ENCODE measurements at places on chromosomes 1 and 21.

DNA sequence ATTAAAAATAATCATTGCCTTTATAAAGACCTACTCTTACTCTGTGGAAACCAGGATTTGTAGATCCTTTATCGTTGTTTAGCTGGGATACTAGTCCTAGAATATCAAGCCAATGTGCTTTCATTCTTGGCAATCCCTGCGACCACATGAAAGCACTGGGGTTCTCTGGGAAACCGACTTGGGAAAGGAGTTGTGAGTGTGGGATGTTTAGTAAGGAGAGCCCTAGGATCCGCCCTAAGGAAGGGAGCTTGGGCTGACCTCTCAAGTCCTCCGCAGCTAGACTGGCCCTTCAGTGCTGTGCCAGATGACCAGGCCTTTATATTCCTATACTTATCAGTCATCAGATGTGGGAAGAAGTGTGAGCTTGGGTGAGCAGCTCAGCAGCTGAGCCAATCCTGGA, 5.2 kb upstream of the KRTAP19-8 start:
- DNase-seq: no peak

GRCh38 chr1:212229654-212230053, 55.6 kb upstream of the PPP2R5A start:
- no peak for DNase-seq

DNA sequence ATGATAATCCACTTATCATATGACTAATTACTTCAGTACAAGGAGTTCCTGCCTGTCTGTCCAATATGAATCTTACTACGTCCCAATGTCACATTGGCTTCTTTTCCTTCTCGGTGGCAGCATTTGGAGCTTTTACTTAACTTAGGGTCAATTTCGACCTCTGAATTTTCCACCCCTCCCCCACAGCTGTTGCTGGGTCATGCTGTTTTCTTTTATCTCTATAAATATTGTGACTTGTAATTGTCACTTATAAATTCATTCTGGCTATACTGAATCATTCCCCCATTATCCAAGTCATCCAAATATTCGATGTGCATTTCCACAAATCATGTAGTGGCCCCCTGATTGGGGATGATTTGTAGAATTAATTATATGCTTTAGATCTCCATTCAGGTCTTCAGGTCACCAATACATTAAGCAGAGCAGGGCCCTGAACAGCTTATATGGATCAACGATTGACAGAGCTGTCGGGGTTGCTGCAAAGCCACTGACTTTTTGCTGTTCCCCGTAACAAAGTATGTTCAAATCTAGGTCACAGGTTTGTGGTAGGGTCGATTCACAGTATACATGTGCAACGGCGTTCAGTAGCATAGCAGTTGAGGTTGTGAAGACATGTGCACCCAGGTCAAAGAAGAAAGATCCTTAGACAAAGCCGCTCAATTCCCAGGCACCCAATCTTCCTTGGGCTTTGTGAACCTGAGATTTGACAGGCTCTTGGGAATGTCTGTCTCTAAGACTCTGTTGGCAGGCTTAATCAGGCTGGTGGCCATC, 18.3 kb upstream of the RNU1-4 start:
- DNase-seq: no peak

DNA sequence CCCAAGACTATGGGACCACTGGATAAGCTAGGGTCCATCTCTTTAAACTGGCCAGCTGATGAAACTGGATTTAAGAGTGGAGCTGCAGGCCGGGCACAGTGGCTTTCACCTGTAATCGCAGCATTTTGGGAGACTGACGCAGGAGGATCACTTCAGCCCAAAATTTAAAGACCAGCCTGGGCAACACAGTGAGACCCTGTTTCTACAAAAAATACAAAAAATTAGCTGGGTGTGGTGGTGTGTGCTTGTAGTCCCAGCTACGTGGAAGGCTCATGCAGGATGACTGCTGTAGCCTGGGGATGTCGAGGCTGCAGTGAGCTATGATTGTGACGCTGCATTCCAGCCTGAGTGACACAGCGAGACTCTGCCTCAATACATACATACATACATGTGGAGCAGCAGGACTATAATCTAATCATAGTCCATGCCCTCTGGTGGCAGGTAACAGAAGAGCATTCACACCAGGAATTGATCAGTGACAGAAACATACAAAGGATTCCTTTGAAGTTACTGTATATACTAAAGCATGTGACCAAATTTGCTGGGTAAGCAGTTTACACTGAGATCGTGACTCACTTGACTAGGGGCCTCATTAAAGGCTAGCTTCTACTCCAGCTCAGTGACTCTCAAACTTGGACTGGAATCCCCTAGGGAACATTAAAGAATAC, 101.5 kb upstream of the SLFNL1 start:
- no peak for DNase-seq

DNA sequence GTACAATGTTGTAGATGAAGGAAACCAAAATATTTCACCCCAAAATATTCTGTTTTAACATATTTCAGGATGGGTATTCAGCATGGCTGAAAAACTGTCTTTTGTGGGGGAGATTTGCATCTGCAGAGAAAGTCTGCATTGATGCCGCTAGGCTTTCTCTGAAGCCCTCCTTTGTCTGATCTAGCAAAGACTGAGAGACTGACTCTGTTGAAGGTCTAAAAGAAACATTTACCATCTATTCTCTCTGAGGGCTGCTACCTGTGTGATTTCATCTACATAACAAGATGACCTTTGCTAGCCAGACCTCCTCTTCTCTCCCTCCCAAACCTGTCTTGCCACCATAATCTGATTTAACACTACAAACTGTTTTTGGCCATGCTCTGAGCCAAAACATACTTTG, 12.4 kb upstream of the MT1HL1 start:
- DNase-seq: no peak

GRCh38 chr1:62884156-62884740, 100.3 kb downstream of the ATG4C start:
- no peak for DNase-seq

- no peak for DNase-seq
These were observed 1.1 kb downstream of the ARV1 start for GRCh38 chr1:230979952-230980351.

DNA sequence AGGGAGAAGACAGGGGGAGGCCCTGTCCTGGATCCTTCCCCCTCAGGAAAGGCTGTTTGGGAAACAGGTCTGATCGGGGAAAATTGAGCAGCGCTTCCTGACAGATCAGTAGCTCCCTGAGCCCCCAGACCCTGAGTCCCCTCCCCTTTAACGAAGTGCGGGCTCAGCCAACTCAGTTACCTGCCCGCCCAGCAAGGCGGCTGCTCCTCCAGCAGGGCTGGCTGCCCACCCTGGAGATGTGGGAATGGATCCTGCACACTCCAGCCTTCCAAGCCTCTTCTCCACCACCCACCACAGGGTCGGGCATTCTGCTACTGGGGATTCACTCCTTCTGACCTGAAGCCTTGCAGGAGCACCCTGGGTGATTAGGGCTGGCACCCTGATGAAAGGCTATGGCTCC, 27.6 kb upstream of the LAPTM5 start:
- no peak for DNase-seq

- DNase-seq: no peak
These were observed 2233.1 kb downstream of the MRPL39 start for GRCh38 chr21:23374155-23374554.

- no peak for DNase-seq
These were observed 595.6 kb upstream of the PKN2 start for GRCh38 chr1:88088481-88088880.

GRCh38 chr1:32876341-32877210, 5.9 kb upstream of the FNDC5 start:
- DNase-seq: peak; percentile 25

- DNase-seq: no peak
These were observed 160.6 kb upstream of the C21orf91 start for GRCh38 chr21:17979763-17980162.

DNA sequence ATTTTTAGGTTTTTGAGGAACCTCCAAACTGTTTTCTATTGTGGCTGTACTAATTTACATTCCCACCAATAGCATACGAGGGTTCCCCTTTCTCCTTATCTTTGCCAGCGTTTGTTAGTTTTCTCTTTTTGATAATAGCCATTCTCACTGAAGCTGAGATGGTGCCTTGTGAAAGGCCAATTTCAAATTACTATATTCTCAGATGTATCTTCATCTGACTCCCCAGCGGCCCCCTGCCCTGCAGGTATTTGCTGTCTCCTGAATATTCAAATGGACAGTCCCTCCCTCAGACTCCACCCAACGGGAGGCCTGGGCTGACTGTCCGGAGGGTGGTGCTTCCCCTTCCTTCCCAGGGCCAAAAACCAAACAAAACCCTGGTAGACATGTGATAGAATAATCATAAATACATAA, 33.5 kb upstream of the TARBP1 start:
- no peak for DNase-seq

DNA sequence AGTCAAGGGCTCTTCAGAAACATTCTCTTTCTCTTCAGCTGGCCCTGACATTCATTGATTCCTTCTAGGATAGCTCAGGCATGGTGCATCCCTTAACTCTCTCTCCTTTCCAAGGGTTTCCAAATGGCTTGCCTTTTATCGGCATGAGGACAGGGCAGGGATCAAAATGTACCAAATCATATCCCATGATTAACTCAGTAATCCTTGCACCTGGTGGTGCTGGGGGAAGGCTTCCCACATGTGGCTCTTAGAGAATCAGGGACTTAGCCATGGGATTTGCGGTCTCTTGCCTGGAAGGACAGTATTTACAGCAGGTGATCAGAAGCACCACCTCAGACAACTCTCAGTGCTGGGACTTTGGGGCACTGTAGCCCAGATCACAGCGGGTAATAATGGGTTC, 46.2 kb upstream of the EDEM3 start:
- DNase-seq: no peak

GRCh38 chr1:60971330-60971729, 111.0 kb upstream of the NFIA start:
- DNase-seq: no peak

GRCh38 chr1:9559673-9560072, 20.4 kb downstream of the SLC25A33 start:
- no peak for DNase-seq

DNA sequence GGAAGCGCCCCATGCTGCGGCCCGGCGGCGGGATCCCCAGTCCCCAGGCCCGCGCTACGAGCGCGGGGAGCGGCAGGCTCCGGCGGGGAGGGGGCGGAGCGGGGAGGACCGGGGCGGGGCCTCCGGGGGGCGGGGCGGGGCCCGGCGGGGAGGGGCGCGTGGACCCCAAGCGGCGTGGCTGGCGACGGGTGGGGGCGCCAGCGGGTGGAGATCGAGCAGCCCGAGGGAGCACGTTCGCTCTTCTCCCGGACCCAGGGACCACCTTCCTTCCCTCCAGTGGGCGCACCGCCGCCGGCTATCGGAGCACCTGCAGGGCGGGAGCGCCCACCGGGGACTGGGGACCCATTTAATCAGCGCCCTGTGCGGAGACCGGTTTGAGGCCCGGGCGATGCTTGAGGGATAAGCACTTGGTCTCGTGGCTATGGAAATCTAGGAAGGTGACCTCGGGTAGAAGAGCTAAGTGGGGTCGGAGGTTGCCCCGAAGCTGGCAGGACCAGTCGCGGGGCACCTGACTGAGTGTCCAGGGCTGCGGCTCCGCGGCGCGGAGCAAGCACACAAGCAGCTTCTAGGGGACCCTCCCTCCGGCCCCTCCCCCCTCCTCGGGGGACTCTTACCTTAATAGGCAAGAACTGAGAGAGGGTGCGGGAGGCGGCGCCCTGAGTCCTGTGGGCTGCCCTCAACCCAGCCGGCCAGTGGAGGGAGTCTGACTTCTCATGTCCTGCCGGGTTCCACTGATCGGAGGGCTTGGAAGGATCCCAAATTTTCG, at the start of gene TSPAN2:
TSS of gene TSPAN2 (minus strand) at position 84 of the 766 bp plus-strand sequence. CDS start at position 13, 71 bp downstream.
- DNase-seq: no peak

DNA sequence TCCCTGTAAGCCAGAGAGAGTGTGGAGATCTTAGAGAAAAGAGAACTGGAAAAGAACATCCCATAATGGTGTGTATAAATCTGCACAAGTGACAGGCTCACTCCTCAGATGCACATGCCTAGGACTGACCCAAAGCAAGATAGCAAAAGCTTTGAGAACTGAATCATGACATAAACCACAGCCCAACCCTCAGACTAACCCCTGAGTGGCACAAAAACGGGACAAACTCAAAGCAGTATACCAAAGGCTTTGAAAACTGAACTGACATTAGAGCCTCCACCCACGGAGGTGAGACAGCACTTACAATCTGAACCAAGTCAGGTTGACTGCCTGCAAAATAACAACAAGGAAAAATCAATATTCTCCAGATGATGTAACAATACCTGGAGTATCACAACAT, 70.8 kb downstream of the TIAM1 start:
- no peak for DNase-seq

- DNase-seq: no peak
These were observed 104.6 kb downstream of the ADARB1 start for GRCh38 chr21:45178971-45179370.

DNA sequence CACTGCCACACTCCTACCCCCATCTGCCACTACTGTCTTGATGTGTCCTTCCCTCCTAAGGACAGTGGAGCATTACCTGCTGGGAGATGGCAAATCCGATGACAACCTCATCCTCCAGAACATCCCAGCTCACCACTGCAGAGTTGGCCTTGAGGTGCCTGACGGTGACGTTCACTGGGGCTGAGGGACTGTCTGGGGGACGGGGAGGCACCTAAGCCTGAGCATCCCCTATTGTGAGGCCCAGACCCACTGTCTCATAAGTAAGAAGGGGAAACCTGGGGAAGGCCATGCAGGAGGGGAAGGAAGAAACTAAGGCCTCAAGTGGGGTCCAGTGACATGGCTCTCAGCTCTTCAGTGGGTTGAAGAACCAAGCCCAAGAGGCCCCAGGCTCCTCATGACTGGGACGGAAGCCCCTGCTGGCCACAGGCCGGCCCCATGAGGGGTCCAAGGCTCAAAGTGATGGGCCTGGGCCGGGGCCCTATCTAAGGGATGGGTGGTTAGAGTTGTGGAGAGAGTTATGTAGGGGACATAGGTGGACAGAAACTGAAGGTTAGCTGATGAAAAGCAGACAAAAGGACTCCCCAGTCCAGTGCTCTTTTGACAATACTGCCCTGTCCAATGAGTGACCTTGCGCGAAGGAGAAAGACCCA, 1.8 kb downstream of the FNDC5 start:
- DNase-seq: no peak

- DNase-seq: peak; percentile 58
These were observed 520 bp downstream of the ZBTB17 start for GRCh38 chr1:15975358-15975804.

DNA sequence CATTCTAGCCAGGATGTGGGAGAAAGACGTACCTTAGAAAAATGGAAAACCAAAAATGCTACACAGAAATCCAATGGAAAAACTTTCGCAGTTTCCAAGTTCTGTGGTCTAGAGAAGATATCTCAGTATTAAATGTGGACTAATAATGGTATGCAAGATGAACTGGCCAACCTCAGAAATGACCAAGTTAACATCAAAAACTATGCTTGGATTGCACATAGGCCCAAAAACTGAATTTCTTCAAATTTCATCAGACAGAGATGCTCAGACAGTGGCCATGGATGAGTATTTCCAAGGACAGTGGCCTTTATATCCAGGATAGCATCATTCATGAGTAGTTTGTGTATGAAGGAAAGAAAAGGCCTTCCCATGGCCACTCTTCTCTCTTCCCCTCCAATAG, 132.2 kb downstream of the TIAM1 start:
- no peak for DNase-seq

- no peak for DNase-seq
These were observed 315.0 kb downstream of the TGFB2 start for GRCh38 chr1:218659911-218660677.

GRCh38 chr1:206679738-206680211, 4.9 kb upstream of the MAPKAPK2 start:
- DNase-seq: no peak

- DNase-seq: no peak
These were observed 197.3 kb upstream of the IVNS1ABP start for GRCh38 chr1:185514311-185514710.

Measured in activated CD4-positive, alpha-beta T cell treated with anti-CD3 and anti-CD28 coated beads for 24 hours (primary cell).